ENCODE measurements at places on chromosomes 2 and 18.

- DNase-seq: peak; percentile 5
Observed at GRCh38 chr18:10872304-10872703, 277.1 kb downstream of the PIEZO2 start.

- DNase-seq: no peak
Observed at GRCh38 chr2:15023221-15023620, 390.7 kb downstream of the LRATD1 start.

DNA sequence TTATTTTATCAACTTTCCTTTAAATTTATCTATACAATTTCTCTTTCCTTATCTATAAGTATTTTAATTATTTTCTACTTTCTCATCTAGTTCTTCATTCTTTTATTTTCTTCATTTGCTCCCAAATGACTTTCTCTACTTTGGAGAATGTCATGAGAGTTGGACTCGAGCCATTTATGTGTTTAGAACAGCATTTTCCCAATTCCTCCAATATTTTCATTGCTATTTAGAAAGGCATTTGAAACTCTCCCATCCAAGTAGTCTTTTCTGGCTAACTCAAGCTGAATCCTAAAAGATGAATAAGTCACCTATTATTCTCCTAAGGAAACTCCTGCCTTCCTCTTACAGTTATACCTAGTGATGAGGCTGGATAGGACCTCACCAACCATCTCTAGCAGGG, 15.8 kb upstream of the FEZ2 start:
- peak; percentile 57 for DNase-seq

GRCh38 chr2:12488352-12489318, 228.1 kb upstream of the TRIB2 start:
- DNase-seq: no peak

DNA sequence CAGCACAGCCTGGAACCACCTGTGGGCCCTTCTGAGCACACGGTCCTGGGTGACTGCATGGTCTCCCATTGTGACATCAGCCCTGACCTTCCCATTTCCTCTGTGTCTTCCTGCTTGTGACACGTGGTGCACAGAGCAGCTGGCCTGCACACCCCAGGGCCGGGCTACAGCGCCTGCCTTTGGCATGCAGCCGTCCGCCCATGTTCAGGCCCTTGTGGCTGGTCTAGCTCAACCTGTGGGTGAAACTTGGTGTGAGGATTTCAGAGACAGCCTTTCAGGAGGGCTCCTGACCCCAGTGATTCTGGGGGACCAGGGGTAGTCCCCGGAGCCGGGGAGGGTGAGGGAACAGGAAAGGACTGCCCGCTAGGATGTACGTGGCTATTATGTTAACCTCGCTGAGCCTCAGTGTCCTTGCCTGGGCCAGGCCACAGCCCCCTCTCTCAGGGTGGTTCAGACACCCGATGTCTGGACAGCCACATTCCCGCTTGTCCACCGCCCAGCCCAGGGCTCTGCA, 284.8 kb upstream of the HS6ST1 start:
- DNase-seq: no peak

DNA sequence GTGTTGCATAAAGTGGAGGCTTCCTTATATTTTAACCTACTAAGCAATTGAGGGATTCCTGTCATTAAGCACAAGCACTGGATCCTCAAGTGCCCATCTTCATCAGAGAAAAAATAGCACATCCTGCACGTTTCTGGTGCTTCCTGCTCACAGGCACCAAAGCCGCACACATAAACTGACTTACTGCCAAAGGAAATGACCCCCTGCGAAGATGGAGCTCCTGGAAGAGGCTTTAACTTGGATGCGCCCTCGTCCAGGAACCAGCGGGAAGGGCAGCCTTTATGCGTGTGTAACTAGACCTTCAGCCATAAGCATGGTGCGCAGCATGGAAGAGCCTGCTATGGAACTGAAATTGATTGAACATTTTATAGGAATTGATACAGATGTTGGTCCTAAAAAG, 188.7 kb downstream of the FTCDNL1 start:
- DNase-seq: no peak

DNA sequence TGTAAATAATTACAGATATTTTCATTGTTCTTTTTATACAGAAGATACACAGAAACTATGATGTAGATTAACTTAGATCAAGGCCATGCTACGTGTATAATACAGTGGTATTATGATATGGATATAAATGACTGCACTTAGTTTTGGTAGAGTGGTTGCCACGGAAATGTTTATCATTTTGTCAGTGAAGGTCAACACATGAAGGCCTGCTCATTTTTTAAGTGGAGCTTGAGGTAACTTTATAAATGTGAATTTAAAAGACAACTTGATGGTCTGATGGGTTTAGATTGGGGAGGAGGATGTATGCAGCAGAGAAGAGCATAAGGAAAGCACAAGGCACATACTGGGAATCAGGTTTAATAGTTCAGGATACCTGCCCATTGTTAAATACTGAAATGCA, 14.4 kb upstream of the BBS5 start:
- DNase-seq: no peak

- no peak for DNase-seq
Observed at GRCh38 chr2:65388596-65389390, 43.6 kb downstream of the SPRED2 start.
